ENCODE measurements at places on chromosomes 7 and 10. TPM values are rescaled to one million over a fixed set of nuclear protein-coding genes. Genes with fewer than 3 reads are reported as not detected.
A peak's percentile ranks its signal among the peaks of the same experiment; 100 is the strongest.

DNA sequence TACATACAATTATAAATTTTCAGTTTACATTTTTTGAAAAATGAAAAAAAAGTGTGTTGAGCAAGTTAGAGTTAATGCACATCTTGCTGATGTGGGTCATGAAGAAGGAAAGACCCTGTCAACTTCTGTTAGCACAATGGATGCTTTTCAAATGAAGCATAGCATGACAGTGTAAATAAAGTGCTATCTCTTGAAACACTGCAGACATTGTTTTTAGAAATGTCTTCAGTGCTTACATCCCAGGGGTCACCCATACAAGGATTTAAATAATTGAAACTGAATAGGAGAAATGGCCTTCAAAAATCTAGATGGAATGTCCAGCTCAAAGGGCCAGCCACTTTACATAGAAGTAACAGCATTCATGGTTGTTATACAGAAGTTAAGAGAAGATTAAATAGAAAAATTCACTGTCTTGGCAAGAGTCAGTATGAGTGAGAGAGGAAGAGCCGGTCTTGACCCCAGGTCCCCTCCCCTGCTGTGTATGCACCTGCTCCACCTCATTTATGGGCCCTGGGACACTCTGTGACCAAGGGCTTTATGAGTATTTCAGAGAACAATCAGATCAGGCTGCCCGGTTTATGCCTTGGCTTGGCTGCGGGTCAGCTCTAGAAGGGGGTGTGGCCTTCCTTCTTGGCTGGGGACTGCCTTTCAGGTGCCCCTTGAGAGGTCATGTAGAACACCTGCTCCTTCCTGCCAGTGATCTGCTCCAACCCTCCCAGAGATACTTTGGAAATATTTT, 237.7 kb upstream of the TMEM72 start:
- DNase-seq, result no peak
- H3K36me3 ChIP-seq, result no peaks in the 10 kb centered on the region
- no peaks in the 10 kb centered on the region for H3K27me3 ChIP-seq
- H3K27ac ChIP-seq, result no peak overlapping the region

GRCh38 chr7:131004371-131004770, 270.4 kb upstream of the KLF14 start:
- H3K4me1 ChIP-seq, result peaks cover 22% of the 10 kb centered on the region
- no peaks in the 10 kb centered on the region for H3K27me3 ChIP-seq
- H3K36me3 ChIP-seq, result no peaks in the 10 kb centered on the region

DNA sequence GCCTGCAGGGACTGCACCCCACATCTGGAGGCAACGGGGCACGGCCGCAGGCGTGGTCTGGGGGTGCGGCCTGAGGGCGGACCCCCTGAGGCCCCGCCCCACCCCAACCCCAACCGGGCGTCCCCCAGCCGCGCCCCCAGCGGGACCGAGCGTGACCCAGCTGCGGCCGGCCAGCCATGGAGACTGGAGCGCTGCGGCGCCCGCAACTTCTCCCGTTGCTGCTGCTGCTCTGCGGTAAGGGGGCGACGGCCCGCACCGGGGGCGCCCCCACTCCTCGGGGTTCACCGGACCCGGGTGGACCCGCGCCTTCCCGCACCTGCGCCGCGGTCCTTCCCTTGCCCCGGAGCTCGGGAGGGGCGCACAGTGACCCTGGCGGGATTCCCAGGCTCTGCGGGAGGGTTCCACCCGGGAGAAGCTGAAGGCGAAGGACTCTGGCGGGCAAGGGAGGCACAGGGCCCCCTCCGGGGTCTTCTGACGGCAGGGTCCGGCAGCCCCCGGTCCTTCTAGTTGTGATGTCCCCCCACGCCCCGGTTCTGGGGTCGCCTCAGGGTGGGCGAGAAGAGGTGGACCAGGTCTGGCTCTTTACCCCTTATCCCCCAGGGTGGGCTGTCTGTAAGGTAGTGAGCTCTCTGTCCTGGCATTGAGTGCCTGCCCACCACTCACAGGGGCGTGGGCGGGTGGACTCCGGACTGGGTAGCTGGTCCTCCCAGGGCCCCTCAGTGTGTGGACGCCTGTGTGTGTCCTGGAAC, at the start of gene RAMP3:
RAMP3 (plus strand) TSS at position 139 of the 749 bp plus-strand sequence; CDS start at position 177, 38 bp downstream.
- DNase-seq, result no peak
- H3K27me3 ChIP-seq, result peaks cover 25% of the 10 kb centered on the region
- no peak within 1 kb of the TSS for H3K27ac ChIP-seq
- H3K36me3 ChIP-seq, result no peaks in the 10 kb centered on the region
- H3K4me1 ChIP-seq, result no peaks in the 10 kb centered on the region

DNA sequence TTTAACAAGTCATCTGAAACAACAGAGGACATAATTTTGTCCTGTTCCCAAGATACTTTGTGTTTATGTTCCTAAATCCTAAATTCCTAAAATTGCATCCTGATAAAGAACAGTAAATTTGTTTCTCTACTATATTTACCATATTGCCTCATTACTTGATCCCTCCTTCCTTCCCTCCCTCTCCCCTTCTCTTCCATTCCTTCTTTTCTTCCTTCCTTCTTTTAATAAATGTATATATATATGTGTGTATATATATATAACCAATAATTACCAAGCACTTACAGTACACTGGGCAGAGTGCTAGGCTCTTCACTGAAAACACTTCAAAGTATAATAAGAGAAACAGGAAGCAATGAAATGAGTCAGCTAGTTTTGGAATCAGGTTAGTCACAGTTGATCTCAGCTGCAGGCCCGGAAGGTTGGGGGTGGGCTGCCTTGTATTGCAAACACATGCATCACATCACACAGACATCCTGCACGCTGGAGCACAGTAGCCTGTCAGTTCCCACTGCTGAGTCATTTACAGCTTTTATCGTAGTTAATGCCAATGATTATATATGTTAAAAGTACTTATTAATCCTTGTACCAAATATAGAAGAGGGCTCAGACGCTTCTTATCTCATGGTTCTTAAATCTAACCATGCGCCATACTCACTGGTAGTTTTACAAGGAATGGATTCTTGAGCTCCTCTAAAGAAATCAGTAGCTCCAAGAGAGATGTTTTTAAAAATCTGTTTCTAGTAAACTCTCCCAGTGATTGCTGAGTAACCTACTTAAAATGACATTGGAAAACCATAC, 551.7 kb downstream of the GRM8 start:
- H3K36me3 ChIP-seq, result no peaks in the 10 kb centered on the region
- no peaks in the 10 kb centered on the region for H3K27me3 ChIP-seq
- H3K27ac ChIP-seq, result peak overlapping the region; percentile 92
- peaks cover 24% of the 10 kb centered on the region for H3K4me1 ChIP-seq

- H3K4me1 ChIP-seq, result peaks cover 2% of the 10 kb centered on the region
- no peak within 1 kb of the TSS for H3K27ac ChIP-seq
- H3K36me3 ChIP-seq, result no peaks in the 10 kb centered on the region
- peak within 1 kb of the TSS; percentile 20 for H3K4me3 ChIP-seq
- no peak for DNase-seq
- H3K27me3 ChIP-seq, result peaks cover 97% of the 10 kb centered on the region
These were observed at the start of gene FEZF1 for GRCh38 chr7:122304319-122304975. TSS of gene FEZF1 (minus strand) at chr7:122304750. CDS start at chr7:122304437, 313 bp downstream.

- H3K27ac ChIP-seq, result no peak overlapping the region
- H3K27me3 ChIP-seq, result no peaks in the 10 kb centered on the region
- no peaks in the 10 kb centered on the region for H3K4me1 ChIP-seq
- no peak overlapping the region for H3K4me3 ChIP-seq
- DNase-seq, result no peak
These were observed 225.7 kb downstream of the VTI1A start for GRCh38 chr10:112672706-112673105.

DNA sequence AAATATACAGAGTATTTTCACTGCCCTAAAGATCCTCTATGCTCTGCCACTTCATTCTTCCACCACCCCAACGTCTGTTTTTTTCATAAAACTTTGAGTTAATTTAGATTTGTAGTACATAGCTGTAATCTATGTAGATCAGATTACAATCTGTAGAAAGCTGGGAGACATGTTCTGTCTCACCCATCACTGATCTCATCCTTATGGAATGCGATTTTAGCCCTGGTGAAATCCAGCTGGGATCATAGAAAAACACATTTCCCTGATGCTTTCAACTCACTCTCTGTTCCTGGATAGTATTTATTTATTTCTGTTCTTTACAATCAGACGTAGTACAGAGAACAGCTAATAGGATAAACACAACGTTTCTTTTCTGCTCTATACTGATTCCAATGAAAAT, 521.0 kb downstream of the KIF20B start:
- no peaks in the 10 kb centered on the region for H3K27me3 ChIP-seq
- peak; percentile 83 for DNase-seq
- H3K27ac ChIP-seq, result peak overlapping the region; percentile 24
- H3K4me3 ChIP-seq, result no peak overlapping the region
- no peaks in the 10 kb centered on the region for H3K36me3 ChIP-seq
- peaks cover 17% of the 10 kb centered on the region for H3K4me1 ChIP-seq

DNA sequence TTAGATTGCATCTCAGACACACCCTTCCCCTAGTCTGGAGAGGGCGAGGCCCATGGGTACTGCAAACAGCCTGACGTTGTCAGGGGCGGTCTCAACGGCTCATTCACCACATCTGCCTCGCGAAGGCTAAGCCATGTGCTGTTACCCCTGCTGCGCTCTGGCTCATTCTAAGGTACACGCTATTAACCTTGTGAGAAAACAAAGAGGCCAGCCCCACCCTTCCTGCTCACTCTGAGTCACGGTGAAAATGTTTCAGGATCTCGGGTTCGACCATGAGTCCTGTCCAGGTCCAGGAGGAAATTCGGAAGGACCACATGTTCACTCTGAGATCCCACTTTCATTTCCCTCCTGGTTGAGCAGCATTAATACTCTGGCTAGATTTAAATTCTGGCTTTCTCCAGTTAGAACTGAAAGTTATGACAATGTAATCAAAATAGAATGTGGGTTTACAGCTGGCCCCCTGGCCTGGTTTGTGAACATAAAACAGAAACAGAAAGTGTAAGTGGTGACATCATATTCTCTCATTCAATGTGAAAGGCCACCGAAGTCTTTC, 55.2 kb downstream of the EGFR start:
- peak; percentile 88 for DNase-seq
- peak overlapping the region; percentile 97 for H3K27ac ChIP-seq
- H3K36me3 ChIP-seq, result peaks cover 2% of the 10 kb centered on the region
- peaks cover 32% of the 10 kb centered on the region for H3K4me1 ChIP-seq

DNA sequence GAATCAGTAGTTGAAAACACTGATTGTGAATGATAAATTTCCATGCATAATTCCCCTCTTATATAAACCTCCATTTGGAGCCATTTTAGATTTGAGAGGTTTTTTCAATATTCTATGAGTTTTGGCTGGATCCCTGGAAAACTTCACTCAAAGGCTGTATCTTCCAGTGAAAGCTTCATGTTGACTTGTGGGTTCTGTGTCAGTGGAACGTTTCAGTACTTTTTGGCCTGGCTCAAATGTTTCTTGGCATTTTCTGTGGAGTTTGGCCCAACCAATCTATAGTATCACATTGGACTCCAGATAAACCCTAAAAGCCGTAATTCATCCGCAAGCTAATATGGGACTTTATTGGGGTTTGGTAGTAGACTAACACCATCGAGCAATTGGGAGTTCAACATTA, 172.6 kb upstream of the PRPS1L1 start:
- H3K27ac ChIP-seq, result no peak overlapping the region
- H3K4me3 ChIP-seq, result no peak overlapping the region
- H3K27me3 ChIP-seq, result no peaks in the 10 kb centered on the region
- H3K4me1 ChIP-seq, result no peaks in the 10 kb centered on the region

The LSM8 gene
- total RNA-seq, result 19.9 TPM

The PLCE1 gene
- total RNA-seq, result 0.84 TPM

The SNX10 gene
- total RNA-seq, result 5.4 TPM

The ZNF488 gene
- total RNA-seq, result 1.4 TPM

The APBB1IP gene
- not detected for total RNA-seq

The ZNF479 gene
- total RNA-seq, result not detected

The TCF7L2 gene
- total RNA-seq, result 52.4 TPM

The NPY4R gene
- 0.53 TPM for total RNA-seq
